ENCODE measurements at places on chromosomes 7 and 10.

GRCh38 chr7:17434191-17434590 is 135.7 kb downstream of the AHR start:
- no peak for DNase-seq

GRCh38 chr10:29104661-29105399 is 184.0 kb upstream of the LYZL1 start:
- DNase-seq, result no peak

GRCh38 chr7:25408876-25409275 is 180.6 kb upstream of the NPVF start:
- no peak for DNase-seq

DNA sequence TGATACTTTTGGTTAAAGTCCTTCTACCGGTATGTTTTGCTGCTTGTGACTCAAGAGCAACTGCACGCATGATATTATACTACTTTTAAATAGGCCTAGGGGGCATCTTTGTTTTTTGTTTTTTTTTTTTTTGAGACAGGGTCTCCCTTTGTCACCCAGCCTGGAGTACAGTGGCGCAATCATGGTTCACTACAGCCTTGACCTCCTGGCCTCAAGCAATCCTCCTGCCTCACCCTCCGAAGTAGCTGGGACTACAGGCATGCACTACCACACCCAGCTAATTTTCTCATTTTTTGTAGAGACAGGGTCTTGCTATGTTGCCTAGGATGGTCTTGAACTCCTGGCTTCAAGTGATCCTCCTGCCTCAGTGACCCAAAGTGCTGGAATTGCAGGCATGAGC is 80.2 kb downstream of the ZMYND11 start:
- no peak for DNase-seq

DNA sequence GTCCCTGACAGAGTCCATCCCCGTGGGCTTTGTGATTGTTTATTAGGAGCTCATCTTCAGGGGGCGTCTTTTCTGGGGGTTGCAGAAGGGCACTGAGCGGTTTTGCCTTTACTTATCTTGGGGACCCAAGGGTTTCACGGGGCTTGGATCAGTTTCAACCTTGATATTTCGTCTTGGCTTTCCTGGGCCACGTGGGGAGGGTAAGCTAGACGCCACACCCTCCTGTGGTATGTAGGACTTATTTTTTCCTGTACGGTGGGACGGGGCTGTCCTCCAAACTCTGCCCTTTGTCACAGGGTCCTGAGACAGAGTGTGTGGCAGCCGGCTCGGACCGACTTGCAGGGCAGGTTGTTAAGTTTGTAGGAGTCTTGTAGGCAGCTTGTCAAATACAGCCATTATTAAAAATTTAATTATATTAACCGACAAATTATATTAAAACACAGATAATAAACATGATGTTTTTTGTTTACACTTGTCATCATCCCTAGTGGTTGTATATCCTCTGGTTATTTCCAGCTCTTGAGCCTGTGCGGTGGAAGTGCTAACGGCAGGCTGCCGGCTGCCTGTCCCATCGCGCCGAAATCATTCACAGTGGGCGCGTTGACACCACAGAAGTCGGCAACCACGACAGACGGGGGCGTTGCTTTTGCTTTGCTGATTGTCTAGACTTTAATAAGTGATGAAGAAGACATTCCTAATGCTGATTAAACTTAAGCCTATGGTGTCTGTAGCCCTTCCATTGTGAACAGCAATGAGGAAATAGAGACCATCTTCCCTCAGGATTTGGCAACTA is 193.2 kb downstream of the DNAJB6 start:
- DNase-seq, result no peak

DNA sequence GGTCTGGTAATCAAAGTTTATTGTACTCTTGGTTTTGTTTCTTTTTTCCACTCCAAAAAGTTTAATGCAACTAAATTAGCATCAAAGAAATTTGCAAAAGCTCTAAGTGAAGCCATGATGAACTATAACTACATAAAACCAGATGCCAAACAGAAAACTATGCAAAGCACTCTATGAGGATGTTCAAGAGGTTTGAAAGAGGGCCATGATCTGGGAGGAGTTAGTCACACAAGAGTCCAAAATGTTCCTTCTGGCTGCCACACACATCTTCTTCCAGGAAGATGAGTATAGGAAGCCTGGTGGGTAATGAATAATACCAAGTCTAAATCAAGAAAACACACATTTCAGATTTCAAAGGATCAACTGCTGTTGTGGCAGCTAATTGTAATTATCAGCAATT is 28.4 kb downstream of the GLI3 start:
- no peak for DNase-seq

DNA sequence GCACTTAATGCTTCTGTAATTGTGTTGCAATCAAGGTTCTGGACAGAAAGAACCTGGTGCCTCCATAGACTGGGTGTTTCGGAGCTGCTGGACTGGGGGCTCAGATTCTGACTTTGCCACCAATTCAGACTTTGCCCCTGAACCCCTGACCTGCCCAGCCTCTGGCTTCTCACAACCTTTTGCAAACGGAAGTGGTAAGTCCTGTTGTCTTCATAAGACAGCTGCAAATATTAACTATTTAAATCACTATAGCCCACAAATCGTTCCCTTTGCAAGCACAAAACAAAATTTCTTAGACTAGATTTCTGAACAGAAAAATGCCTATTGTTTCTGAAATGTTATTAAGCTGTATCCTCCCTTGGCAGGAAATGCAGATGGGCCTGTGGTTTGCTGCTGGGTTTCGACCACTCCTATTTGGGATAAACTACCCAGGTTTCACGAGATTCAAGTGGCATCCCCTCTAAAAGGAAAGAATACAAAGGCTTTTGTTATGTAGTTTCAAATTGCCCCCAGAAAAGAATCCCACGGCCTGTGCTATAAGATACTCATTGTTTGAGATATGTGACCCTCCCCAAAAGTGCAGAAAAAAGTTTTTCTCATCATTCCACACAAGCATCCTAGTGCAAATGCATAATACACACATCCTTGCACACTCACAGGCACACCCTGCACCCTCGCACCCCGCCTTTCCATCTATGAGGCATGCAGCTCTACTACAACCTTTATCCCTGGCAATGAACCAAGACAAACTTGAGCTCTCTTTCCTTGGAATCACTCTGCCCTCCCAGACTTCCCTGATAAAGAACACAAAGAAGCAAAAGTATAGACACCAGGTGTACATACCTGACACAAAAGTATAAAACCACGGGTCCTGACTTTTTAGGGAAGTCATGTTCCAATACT is 209.1 kb downstream of the PRPF18 start:
- DNase-seq, result no peak

DNA sequence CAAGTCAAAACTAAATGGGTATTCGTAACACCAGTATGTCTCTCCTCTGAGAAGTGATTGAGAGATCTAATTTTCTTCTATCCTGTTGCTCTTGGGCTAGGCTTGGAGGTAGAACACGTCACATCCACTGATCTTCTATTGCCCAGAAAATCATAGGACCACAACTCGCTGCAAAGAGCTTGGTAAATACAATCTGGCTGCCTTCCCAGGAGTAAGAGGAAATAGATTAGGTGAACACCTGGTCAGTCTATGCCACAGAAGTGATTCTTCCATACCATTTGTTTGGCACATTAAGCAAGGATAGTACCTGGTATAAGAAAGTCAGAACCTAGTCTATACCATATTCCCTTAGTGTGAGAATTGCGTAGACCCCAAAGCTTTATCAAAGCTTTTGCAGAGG is 129.3 kb upstream of the PHYHIPL start:
- DNase-seq, result no peak
